ENCODE measurements at places on chromosomes 1 and 21. TPM values are rescaled to one million over a fixed set of nuclear protein-coding genes. Genes with fewer than 3 reads are reported as not detected.

DNA sequence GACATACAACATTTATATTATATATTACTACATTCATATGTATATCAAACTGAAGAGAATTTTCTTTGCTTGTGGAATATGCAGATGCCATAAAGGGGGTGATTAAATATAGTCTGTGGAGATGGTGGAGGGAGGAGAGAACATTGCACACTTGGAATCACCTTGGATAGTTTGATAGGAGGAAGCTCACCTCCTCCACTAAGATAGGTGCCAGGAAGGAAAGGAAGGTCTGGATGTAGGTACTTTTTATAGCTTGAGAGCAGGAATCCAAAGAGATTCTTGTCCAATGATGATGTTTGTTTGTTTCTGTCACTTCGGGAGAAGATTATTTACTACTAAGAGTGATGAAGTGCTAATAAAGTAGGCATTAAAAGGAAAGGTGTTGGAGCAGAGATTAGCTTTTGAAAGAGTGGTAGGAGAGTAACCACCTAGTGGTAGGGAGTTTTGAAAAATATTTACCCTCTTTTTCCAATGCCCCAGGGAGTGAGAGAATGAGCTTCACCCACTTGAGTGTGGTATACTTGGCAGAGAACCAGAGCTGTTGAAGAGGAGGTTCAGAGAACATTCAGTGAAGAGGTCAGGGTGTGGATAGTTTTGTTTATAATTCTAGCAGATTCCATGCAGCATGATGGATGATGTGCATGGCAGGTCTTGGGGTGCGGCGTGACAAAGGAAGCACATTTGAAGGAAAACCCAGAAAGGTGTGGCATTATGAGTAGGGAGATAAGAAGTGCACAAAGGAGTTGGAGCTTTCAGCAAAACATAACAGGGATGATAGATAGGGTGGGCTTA, 145.0 kb downstream of the PATJ start:
- no peak overlapping the region for H3K4me3 ChIP-seq
- no peaks in the 10 kb centered on the region for H3K27me3 ChIP-seq
- peaks cover 23% of the 10 kb centered on the region for H3K36me3 ChIP-seq
- no peak overlapping the region for H3K27ac ChIP-seq
- H3K4me1 ChIP-seq = no peaks in the 10 kb centered on the region
- DNase-seq = no peak

GRCh38 chr21:17257784-17258183, 255.1 kb upstream of the CXADR start:
- DNase-seq = no peak
- no peaks in the 10 kb centered on the region for H3K36me3 ChIP-seq
- no peaks in the 10 kb centered on the region for H3K4me1 ChIP-seq
- H3K27me3 ChIP-seq = no peaks in the 10 kb centered on the region
- no peak overlapping the region for H3K27ac ChIP-seq
- H3K4me3 ChIP-seq = no peak overlapping the region

- peaks cover 17% of the 10 kb centered on the region for H3K27me3 ChIP-seq
- H3K36me3 ChIP-seq = no peaks in the 10 kb centered on the region
- no peak overlapping the region for H3K4me3 ChIP-seq
- DNase-seq = no peak
- no peaks in the 10 kb centered on the region for H3K4me1 ChIP-seq
These were observed 19.2 kb upstream of the RGS8 start for GRCh38 chr1:182703539-182703938.

GRCh38 chr1:240737298-240737697, 125.3 kb upstream of the GREM2 start:
- DNase-seq = no peak
- H3K4me3 ChIP-seq = no peak overlapping the region
- H3K27ac ChIP-seq = no peak overlapping the region
- peaks cover 1% of the 10 kb centered on the region for H3K27me3 ChIP-seq
- H3K36me3 ChIP-seq = no peaks in the 10 kb centered on the region

GRCh38 chr1:36223381-36223995, 755 bp upstream of the THRAP3 start:
- peak overlapping the region; percentile 93 for H3K4me3 ChIP-seq
- peaks cover 24% of the 10 kb centered on the region for H3K36me3 ChIP-seq
- H3K27me3 ChIP-seq = no peaks in the 10 kb centered on the region
- peak; percentile 34 for DNase-seq
- peaks cover 19% of the 10 kb centered on the region for H3K4me1 ChIP-seq

- H3K4me1 ChIP-seq = peaks cover 36% of the 10 kb centered on the region
- H3K27me3 ChIP-seq = no peaks in the 10 kb centered on the region
- H3K36me3 ChIP-seq = peaks cover 10% of the 10 kb centered on the region
- H3K4me3 ChIP-seq = no peak overlapping the region
- DNase-seq = no peak
- H3K27ac ChIP-seq = no peak overlapping the region
These were observed 15.4 kb downstream of the POLR3GL start for GRCh38 chr1:145979746-145980456.

GRCh38 chr1:236395230-236395946, 1.3 kb downstream of the EDARADD start:
- H3K4me3 ChIP-seq = peak overlapping the region; percentile 86
- no peak overlapping the region for H3K27ac ChIP-seq
- H3K36me3 ChIP-seq = no peaks in the 10 kb centered on the region
- H3K27me3 ChIP-seq = peaks cover 78% of the 10 kb centered on the region
- DNase-seq = peak; percentile 57

GRCh38 chr1:175673371-175674150, 69.8 kb downstream of the TNR start:
- no peak overlapping the region for H3K4me3 ChIP-seq
- H3K27me3 ChIP-seq = peaks cover 3% of the 10 kb centered on the region
- DNase-seq = no peak

DNA sequence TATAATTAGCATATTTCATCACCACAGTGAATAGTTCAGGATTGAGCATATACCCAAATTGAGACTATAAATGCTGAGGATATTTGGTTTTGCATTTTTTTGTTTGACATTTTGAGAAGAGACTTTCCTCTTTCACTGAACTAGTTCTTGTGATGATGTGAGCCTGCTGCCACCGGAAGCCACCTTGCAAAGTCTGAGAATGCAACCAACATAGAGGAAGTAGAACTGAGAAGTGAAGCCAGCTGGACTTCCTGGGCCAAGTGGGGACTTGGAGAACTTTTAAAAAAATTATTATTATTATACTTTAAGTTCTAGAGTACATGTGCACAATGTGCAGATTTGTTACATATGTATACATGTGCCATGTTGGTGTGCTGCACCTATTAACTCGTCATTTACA, 102.3 kb downstream of the RPE65 start:
- H3K36me3 ChIP-seq = no peaks in the 10 kb centered on the region
- no peaks in the 10 kb centered on the region for H3K4me1 ChIP-seq
- H3K4me3 ChIP-seq = no peak overlapping the region
- no peak overlapping the region for H3K27ac ChIP-seq

The LCE3A gene
- not detected for total RNA-seq

The KCNJ15 gene
- total RNA-seq = 1.1 TPM

The LCE1E gene
- not detected for total RNA-seq

The FOXD2 gene
- 0.04 TPM for total RNA-seq

All from activated naive CD8-positive, alpha-beta T cell treated with anti-CD3 and anti-CD28 coated beads for 36 hours (primary cell).